Cardiac atrium fibroblast (primary cell): ENCODE measurements at places on chromosomes 2 and 18. TPM values are rescaled to one million over a fixed set of nuclear protein-coding genes. Genes with fewer than 3 reads are reported as not detected.

Gene IL36G
- total RNA-seq = not detected in 2 replicates

Gene CCDC148
- 0.16 and 1.6 TPM in 2 replicates for total RNA-seq

Gene KCNIP3
- 4.4 and 10.3 TPM in 2 replicates for total RNA-seq

Gene EGR4
- total RNA-seq = not detected in 2 replicates
